NT2/D1 (cell line): ENCODE measurements at places on chromosomes 3 and 15.

DNA sequence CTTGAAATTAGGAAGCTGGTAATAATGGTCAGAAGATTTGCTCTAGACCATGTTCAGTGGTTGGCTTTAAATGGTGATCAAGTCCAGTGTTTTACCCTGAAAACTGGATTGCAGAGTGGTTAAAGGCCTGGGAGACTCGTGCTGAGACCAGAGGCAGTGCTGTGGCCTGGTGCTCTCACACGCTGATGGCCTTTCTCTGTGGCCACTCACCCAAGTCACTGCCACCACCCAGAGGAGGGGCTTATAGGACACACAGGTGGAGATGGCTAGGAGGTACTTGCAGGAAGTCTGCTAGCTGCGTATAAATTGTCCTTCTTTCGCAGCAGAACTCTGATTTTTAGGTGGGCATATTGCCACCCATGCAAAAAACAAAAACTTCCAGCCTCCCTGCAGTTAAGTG lies 6.2 kb upstream of the EHD4 start:
- no peak for DNase-seq

- no peak for DNase-seq
Measured at GRCh38 chr3:41404582-41404981, 205.3 kb downstream of the CTNNB1 start.

DNA sequence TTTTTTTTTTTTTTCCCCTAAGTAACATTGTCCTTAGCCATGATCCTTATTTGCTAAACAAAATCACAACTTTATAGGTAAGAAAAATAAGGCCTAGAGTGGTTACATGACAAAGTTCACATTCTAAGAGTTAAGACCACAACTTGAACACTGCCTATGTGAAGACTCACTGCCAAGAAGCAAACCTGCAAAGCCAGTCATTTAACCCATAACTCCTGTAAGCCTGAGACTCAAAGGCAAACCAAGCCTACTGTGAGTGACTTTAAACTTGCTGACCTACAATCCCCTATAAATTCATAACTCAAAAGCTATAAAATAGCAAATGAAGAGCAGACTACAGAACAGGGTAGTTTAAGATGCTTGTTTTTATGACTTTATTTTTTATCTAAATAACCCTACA lies 12.9 kb upstream of the ANKRD28 start:
- no peak for DNase-seq

GRCh38 chr3:155753038-155753639 lies 8.3 kb upstream of the PLCH1 start:
- no peak for DNase-seq
